ENCODE measurements at places on chromosomes 5 and 9.

DNA sequence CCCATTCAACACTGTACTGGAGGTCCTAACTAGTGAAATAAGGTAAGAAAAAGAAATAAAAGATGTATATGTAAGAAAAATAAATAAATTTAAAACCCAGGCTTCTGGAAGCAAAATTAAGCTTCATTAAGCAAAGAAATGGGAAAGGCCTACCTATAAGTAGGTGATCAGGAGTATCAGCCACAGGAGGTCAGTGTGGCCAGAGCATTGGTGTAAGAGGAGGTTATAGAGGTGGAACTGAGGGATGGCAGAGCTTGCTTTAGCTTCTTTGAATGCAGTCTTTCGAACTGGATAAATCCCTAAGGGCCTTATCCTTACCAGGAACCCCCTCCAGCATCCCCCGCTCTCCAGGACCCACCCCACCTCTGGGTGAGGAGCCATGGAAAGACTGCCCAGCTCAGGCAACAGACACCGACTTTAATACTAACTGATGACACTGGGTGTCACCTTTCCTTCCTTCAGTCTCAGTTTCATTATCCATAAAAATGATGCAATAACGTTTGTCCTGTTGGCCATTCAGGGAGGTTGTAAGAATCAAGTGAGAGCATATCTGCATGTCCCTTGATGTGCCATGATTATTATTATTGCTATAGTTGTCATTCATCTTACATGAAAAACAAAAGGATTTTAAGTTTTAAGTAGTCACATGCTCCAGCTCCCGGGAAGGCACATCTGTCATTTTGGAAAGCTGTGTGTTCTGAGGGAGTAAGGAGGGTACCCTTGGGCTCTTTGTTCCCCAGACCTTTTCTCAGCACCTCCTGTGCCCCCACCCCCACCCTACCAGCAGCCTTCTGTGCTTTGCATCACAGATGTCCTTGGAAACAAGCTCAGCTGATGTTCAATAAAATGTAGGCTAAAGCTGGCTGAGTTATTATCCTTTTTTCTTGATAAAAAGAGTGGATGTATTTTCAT, 50.8 kb upstream of the CTNNA1 start:
- DNase-seq, result no peak

DNA sequence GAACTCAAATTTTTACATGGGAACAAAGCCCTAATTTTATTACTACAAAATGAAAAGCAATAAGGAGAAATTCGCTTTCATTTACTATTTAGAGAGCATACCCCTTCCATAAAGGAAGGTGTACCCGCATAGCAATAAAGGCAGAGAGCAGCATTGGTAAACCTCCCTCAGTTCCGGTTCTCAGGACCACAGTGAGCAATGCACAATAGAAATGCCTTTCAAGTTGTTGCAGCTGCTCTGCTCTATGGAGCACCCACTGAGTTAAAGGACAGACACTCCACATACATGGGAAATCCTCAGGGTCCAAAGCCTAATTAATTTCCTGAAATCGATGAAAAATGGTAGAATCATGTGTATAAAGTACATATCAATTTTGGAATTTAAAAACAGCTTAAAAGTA, 89.9 kb upstream of the MPDZ start:
- DNase-seq, result no peak

DNA sequence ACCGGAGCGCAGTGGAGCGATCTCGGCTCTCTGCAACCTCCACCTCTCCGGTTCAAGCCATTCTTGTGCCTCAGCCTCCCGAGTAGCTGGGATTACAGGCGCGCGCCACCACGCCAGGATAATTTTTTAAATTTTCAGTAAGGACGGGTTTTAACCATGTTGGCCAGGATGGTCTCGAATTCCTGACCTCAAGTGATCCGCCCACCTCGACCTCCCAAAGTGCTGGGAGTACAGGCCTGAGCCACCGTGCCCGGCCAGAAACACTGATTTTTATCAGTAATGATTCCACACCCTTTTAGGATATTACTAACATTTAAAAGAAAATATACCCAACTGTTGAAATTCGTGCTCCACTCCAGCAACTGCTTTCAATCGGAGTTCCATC, 464 bp upstream of the FAM151B start:
- DNase-seq, result no peak

DNA sequence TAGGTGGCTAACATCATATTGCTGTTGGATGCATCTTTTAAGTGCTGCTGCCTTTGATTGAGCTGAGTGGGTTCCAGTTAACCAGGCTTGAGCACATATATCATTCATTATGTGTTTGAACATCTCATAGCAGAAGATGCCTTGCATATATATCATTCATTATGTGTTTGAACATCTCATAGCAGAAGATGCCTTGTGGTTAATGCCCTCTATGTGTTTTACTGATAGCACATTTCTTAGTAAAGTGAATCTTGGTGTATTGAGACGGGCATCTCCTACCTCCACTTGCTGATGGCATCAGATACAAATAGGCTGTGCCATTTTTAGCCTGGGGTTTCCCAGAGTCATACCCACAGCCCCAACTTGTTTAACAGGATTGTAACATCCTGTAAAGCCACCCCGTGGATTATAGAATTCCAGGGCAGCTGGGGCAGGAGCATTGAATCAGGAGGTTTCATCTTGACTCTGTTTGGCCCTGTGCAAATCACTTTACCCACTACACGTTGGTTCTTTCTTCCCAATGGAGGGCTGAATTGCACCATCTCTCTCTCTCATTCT, 26.5 kb downstream of the MTAP start:
- no peak for DNase-seq

DNA sequence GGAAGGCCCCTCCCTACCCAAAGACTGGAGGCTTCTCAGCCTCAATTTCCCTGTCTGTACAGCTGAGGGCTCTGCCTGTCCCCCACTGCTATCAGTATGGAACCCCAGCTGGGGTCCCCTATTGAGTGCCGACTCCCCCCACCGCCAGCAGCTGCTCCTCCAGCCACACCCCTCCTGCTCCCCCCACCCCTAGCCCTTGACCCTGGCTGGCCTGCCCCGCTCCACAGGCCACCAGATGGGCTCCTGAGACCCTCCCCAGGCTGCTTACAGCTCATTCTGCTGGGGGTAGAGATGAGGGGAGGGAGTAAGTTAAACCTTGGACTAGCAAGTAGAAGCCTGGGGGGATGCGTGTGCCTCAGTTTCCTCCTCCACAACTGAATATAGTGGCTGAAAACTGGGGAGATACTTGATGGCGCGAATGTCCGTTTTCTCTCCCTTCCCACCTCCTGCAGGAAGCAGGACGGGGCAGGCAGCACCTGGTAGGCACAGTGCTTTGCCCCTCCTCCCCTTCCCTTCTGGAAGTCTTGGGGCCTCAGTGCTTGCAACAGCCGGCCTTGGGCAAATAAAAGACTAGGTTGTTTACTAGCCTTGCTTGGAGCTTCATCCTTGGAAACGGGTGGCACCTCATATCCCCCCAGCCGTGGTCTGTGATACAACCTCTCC, 19.1 kb downstream of the URM1 start:
- DNase-seq, result no peak

DNA sequence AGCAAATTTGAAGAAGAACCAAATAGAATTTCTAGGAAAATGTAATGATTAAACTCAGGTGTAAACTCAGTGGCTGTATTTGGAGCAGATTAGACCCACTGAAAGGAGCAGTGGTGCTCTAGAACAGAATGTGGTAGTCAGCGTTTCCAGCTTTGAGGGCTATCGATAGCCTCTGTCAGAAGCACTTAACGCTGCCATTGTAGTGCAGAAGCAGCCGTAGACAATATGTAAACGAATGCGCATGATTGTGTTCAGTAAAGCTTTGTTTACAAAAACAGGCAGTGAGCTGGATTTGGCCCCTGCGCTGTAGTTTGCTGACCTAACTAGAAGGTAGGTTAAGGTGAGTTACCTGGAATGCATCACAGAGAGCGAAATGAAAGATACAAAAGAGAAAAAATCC, 72.0 kb downstream of the FAM78A start:
- no peak for DNase-seq

DNA sequence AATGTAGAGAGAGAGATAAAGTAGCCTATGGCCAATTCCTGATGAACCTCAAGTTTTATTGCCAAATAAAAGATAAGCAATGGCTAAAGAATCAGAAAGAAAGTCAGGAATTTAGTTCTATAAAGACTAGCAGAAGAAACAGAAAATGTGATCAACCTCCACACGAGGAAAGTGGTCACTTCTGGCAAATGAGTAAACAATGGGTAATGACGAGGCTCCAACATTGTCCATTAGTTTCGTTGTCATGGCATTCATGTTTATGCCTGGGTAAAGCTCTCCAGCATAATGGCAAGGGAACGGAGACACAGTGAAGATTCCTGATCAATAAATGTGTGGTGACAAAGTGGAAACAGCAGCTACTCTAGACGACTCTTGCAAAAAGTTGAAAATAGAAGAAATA, 341.8 kb upstream of the CTNND2 start:
- peak; percentile 85 for DNase-seq

GRCh38 chr5:54484219-54484894, 28.9 kb downstream of the HSPB3 start:
- DNase-seq, result no peak

- no peak for DNase-seq
Observed at GRCh38 chr9:125909459-125909858, 162.3 kb downstream of the PBX3 start.

DNA sequence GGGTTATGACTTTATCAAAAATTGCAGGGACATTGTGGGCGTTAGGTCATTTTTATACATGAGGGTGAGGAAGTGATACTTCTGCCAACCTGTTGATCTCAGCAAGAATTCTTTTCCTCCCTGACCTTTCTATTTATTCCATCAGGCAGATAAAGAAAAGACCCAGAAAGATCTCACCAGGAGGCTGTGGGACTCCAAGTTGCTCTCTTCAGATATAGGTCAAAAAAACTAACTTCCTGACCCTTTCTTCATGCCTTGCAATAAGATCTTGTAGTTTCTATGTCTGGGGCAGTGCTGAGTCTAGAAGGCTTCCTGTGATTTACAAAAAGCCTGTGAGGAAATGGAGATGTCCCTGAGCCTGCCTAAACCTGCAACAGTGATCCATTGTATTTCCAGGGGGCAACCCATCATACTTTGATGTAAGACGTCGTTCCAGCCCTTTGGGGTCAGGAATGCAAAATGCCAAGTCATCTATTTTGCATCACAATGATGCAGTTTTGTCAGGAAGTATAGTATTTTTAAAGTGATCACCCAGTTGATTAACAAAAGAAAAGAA, 22.0 kb upstream of the PIK3R1 start:
- no peak for DNase-seq

DNA sequence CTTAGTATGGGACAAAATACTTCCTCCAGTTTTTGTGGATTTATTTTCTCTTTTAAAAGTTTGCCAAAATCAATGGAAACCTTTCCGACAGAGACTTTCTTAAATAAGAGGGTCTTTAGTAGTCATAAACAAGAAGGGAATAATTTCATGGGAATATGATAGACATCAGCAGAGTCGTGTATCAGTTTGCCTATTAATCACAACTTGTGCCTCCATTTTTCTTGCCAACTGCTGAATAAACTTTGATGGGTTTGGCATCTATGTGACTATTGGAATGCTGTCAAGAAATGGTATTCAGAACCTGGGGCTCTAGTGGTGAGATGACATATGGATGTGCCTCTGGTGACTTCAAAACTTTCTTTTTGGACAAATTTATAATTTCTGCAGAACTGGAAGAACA, 1668.2 kb downstream of the MAT2B start:
- no peak for DNase-seq

GRCh38 chr5:180286-180918, 10.9 kb upstream of the LRRC14B start:
- peak; percentile 44 for DNase-seq

GRCh38 chr9:130095872-130096271, 42.2 kb downstream of the GPR107 start:
- DNase-seq, result no peak

DNA sequence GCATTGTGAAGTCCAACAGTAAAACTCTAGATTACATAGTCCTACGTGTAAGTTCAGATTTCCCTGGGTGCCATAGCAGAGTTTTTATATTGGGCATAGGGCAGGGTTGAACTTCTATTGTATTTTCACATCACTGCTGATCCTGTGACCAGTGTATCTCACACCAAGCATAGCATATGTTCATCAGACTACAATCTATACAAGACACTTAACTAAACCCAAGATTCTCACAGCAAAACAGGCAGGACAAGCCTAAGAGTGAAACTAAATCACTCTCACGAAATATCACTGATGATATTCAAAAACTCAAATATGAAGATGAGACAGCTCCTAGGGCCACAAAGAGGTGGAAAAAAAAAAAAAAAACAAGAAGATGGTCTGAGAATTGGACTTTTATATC, 3.2 kb upstream of the PPP1R2B start:
- no peak for DNase-seq

GRCh38 chr9:133613432-133613831, 4.2 kb upstream of the FAM163B start:
- DNase-seq, result no peak

- DNase-seq, result peak; percentile 69
Observed at GRCh38 chr5:67012171-67012570, 184.4 kb downstream of the CD180 start.

- DNase-seq, result peak; percentile 39
Observed at GRCh38 chr9:128164307-128164885, 4.3 kb downstream of the BBLN start.

GRCh38 chr5:133387091-133387490, 225.2 kb downstream of the FSTL4 start:
- no peak for DNase-seq

GRCh38 chr9:9045072-9045471, 1245.5 kb upstream of the DMAC1 start:
- DNase-seq, result no peak

DNA sequence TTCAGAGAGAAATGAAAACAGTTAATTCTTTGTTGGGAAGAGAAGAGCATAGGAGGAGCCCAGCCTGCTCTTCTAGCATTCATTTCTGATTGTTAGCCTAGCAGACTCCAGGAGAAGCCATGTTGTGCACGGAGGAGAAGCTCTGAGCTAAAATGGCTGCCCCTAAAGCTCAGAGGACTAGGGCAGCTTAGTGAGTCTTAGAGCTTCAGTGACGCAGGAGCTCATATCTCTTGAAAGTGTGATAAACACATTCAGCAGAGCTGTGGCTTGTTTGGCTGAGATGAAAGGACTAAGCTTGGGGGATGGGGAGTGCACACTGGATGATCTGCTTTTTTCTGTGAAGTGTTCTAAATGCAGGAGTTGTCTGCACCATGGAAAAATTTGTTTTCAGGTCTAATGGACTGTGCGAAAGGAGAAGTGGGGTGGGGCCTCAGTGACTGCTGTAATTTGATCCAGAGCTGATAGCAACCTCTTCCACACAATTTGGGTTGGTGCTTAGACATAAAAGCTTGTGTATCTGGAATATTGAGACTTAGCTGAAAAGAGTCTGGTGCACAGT, 58.5 kb downstream of the ZNF462 start:
- DNase-seq, result peak; percentile 81

- DNase-seq, result no peak
Observed at GRCh38 chr5:95241635-95242034, 43.3 kb downstream of the MCTP1 start.

- no peak for DNase-seq
Observed at GRCh38 chr9:83957248-83957513, 22.8 kb downstream of the HNRNPK start.

GRCh38 chr9:88270413-88270812, 117.8 kb upstream of the SPIN1 start:
- DNase-seq, result peak; percentile 58
